ENCODE measurements at places on chromosomes 7 and 10.

DNA sequence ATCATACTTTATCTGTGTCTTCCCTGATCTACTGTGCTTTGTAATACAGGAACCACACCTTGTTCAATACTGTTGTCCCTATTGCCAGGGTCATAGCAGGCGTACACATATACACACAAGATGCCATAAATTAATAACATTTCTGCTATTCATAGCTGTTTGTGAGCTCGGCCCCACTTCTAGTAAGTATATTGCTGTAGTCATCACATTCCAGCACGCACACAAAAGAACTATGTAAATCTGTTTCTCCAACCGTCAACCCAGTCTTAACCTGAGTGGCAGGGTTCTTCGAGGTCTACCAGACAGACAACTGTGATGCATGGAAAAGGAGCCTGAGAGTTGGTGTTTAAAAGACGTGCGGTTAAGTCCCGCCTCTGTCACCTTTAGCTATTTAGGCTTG, 5.7 kb upstream of the CACNB2 start:
- DNase-seq: no peak

DNA sequence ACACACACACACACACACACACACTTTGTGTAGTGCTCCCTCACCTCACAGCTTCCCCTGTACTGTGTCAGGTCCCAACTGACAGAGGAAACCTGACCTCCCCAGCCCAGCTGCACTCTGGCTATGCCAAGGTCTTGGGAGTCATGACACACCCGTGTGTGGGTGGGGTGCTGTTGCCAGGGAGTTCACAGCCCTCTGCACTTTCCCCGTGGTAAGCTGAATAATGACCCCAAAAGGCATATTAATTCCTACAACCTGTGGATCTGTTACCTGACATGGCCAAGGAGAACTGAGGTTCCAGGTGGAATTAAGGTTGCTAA, 8.9 kb upstream of the NANOS1 start:
- DNase-seq: no peak

GRCh38 chr10:1162481-1163203, 106.5 kb downstream of the WDR37 start:
- no peak for DNase-seq

DNA sequence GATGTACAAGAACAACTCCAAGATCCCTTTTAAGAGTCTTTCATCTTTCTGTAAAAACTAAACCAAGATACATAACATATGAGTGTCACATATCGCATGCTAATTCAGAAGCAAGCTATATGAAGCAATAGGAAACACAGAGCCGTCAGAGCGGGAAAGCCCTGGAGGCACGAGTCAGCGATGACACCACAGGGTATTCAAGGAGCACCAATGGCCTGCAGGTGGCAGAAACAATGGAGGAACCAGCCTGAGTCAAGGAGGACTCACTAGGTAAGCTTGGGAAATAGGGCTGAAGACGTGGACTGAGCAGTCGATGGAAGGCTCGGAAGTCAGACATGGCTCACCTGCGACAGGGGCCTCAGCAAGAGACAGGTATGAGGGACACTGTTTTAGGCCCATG, 214.4 kb downstream of the FAM107B start:
- no peak for DNase-seq

GRCh38 chr7:69445541-69445940, 152.7 kb upstream of the AUTS2 start:
- no peak for DNase-seq

DNA sequence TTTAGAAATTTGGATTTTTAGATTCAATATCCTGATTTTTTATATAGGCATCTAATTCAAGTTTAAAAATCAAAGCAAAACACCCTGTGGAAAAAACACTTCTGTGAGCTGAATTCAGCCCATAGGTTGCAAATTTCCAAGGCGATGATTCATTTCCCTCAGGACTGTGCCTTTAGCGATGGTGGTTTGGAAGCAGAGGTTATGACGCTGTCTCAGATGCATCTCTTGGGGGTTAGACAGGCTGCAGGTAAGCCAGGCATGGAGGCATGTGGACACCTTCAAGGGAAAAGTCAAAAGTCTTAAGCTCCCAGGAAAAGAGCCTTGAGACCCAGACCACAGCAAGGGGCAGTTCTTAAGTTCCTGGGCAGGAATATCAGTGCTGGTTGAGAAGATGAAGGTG, 9.5 kb upstream of the FRA10AC1 start:
- no peak for DNase-seq

GRCh38 chr7:35749556-35749955, 51.3 kb upstream of the SEPTIN7 start:
- DNase-seq: no peak

DNA sequence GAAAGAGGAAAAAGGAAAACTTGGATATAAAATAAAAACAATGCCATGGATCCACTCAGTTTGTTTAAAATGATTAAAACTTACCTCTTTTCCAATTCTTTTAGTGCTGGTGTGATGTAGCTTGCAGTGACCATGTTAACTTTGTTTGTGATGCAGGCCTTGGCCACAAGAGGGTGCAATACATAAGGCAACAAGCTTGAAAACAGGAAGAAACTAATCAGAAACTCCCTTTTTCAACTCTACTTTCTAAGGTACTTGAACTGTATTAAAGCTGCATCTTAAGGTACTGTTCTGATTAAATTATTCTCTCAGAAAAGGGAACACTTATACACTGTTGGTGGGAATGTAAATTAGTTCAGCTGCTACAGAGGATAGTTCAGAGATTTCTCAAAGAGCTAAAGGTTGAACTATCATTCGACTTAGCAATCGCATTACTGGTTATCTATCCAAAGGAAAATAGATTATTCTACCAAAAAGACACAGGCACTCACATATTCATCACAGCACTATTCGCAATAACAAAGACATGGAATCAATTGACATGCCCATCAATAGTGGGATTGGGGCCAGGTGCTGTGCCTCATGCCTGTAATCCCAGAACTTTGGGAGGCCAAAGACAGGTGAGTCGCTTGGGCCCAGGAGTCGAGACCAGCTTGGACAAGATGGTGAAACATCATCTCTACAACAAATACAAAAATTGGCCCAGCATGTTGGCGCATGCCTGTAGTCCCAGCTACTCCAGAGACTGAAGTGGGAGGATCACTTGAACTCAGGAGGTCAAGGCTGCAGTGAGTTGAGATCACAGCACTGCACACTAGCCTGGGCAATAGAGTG, 50.9 kb downstream of the AASS start:
- peak; percentile 69 for DNase-seq

GRCh38 chr10:46236941-46237681, 49.7 kb upstream of the ANTXRL start:
- DNase-seq: no peak

GRCh38 chr10:62048919-62049623, 147.6 kb downstream of the ARID5B start:
- DNase-seq: peak; percentile 41

GRCh38 chr7:42843205-42843800, 68.6 kb downstream of the C7orf25 start:
- peak; percentile 9 for DNase-seq

DNA sequence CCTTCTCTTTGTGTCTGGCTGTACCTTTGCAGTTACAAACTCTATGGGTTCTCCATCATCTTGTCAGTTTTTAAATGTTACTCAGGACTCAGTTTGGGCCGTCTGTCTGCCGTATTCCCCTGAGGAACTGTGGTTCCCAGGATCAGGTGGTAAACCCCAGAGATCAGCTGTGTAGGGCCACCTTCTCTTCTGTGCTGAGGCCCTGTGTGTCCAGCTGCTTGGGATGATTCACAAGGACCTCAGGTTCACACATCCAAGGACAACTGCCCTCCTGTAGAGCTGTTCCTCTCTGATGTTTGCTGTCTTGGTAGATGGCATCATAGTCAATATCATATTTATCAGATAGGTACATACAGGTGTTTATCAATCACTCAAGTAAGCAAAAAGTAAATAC, 24.5 kb downstream of the CUL1 start:
- no peak for DNase-seq

DNA sequence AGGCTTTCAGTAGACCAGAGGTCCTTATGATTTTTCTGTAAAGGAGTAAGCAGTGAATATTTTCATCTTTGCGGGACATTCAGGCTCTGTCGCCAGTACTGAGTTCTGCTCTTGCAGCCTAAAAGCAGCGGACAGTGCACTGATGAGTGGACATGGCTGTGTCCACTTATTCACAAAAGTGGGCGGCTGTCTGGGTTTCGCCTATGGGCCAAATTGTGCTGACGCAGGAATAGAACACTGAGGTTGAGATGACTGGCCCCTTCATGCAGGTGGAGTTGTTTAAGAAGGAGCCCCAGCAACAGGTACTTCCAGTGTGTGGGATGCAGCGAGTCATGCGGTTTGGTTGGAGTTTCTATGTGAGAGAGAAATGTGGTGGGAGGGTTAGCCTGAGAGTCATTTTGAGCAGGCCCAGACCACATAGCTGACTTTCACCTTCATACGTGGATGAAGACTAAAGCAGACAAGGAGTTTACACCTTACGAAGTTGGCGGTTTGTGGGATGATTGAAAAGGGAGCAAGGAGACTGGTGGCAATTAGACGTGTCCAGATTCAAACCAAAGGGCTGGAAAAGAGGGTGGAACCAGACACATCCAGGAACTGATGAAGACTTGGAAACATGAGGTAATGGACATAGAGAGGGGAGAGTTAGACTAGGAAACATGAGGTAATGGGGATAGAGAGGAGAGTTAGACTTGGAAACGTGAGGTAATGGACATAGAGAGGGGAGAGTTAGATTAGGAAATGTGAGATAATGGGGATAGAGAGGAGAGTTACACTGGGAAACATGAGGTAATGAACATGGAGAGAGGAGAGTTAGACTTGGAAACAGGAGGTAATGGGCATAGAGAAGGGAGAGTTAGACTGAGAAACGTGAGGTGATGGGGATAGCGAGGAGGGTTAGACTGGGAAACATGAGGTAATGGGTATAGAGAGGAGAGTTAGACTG, 38.2 kb downstream of the WDR37 start:
- DNase-seq: no peak

DNA sequence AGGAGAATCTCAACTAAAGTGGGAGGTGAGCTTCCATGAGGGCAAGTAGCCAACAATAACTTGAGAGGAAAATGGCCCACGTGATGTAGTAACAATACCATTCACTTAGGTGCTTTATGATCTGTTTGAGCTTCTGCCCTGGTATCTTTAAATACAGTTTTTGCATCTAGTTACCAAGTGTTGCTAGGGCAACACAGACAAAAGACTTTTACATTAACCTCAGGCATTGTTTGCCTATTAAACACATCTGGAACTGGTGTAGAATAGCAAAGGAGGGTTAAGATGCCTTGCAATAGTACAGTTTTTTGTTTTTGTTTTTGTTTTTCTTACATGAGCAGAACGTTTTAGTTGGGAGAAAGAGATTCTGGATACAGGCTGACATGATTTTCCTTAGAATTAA, 97.7 kb upstream of the MTPN start:
- no peak for DNase-seq

DNA sequence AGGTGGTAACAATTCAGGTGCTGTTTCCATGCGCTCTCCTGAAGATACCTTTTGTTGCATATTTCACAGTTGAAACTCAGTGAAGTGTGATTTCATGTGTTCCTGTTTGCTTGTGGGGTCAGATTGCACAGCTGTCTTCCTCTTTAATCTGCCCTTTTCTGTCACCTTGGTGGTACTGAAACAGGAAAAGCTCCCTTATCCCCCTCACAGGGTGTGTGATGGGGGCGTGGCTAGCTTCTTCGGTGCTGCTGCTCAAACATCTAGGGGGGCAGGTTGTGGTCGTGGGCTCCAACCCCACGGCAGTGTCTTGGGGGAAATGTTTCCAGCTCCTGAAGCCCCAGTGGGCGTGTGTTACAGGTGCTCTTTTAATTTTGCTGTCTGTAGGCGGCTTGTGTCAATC, 107.4 kb upstream of the KLF14 start:
- no peak for DNase-seq

GRCh38 chr10:113788604-113789083, 37.2 kb downstream of the PLEKHS1 start:
- no peak for DNase-seq

- DNase-seq: no peak
Observed at GRCh38 chr10:74988832-74989561, 122.5 kb upstream of the SAMD8 start.

DNA sequence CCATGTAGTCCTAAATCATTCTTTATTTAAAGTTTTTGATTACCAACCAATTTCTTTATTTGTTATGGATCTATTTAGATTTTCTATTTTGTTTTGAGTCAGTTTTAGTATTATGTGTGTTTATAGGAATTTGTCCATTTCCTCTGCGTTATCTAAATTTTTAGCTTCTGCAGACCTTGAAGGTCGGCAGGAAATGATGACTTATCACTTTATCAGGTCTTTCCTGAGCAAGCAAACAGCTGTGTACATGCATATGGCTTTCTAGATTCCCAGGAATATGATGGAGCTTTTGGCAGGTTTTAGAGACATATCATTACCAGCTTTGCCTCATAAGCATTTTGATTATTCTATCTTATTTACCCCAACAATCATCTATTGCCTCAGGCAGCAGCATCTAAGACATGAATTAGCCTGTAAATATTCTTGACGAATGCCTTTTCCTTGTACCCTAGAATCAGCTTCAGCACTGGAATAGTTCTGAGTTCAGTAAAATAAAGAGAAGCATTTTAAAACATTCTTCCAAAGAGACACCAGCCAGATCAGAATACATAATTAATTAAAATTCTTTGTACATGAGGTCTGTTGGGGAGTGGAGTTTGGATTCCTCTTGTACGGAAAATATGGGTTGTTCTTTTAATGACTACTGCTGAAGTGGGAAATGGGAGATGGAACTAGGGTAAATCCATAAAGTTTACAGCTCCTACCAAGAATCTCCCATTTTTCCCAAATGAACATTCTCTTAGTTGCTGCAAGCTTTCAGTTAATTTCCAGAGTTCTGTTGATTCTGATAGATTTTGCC, 408.8 kb upstream of the SEMA3C start:
- no peak for DNase-seq

DNA sequence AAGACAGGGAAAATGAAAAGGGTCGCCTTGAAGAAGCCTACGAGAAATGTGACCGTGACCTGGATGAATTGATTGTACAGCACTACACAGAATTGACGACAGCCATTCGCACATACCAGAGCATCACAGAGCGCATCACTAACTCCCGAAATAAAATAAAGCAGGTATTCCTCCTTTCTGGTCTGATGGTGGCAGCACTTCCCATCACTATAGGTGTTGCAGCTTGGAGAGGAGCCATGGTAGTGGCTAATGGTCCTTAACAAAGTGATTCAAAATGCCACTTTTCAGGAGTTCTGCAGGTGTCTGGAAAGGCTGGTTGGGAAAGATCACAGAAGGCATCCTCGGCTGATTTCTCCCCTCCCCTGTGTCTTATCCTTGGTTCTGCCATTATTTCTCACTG, 22.1 kb downstream of the EXOC4 start:
- DNase-seq: no peak

GRCh38 chr7:32496052-32496813, 944 bp downstream of the AVL9 start:
- no peak for DNase-seq

- no peak for DNase-seq
Observed at GRCh38 chr7:140677496-140677895, 4.8 kb downstream of the ADCK2 start.

- no peak for DNase-seq
Observed at GRCh38 chr7:37642028-37642540, 41.5 kb upstream of the GPR141 start.
